ENCODE measurements at places on chromosomes 1 and 21. TPM values are rescaled to one million over a fixed set of nuclear protein-coding genes. Genes with fewer than 3 reads are reported as not detected.

DNA sequence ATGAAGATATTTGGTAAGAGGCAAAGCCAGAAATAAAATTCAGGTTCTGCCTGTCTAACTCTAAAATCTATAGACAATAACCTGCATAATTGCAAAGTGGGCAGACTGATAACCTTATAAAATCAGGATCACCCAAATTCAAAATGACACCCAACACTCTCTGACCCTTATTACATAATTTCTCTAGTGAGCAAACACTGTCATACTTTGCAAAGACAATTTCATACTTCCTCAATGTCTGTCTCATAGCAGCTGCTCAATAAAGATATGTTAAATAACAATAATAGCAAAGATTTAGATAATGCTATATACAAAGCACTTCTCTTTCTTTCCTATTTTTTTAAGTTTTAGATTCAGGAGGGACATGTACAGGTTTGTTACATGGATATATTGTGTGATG lies 118.5 kb downstream of the UCHL5 start:
- DNase-seq: no peak

- no peak for DNase-seq
Observed at GRCh38 chr1:193703655-193704054, 517.2 kb upstream of the B3GALT2 start.

The MSH4 gene
- 0.66 TPM for total RNA-seq

GRCh38 chr1:79371802-79372201 lies 365.3 kb upstream of the ADGRL4 start:
- no peak for DNase-seq

The SMIM1 gene
- 2.6 TPM for total RNA-seq

GRCh38 chr1:161172776-161173376 lies 4.4 kb downstream of the B4GALT3 start:
- DNase-seq: no peak

The TAS1R1 gene
- 0.14 TPM for total RNA-seq

The CHRM3 gene
- total RNA-seq: 15.1 TPM

- no peak for DNase-seq
Observed at GRCh38 chr1:51653127-51653526, 36.2 kb downstream of the OSBPL9 start.

DNA sequence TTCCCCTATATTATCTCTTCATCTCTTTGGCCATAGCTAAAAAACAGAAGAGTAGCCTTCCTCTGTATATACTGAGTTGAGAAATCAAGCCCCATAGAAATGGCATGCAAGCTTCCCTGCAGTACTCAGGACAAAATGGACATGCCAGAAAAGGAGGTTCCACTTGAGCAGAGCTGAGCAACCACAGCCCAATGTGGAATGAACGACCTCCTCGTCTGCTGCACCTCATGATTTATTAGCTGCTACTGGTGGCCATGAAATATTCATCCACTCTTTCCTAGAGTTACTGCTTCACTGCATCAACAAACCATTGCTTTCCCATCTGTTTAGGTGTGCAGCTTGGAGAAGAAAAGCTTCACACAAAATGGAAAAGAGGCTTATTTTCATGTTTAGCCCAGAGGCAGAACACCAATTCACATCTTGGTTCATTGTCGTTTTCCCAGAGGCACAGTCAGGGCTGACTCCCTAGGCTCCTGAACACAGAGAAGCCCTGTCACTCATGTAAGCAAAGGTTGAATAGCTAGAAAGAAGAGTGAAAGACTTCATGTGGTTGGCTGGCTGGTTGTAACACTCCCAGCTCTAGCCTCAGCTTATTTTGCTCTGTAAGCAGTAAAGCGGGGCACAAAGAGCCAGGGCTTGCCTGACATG lies 148.0 kb downstream of the TSEN15 start:
- no peak for DNase-seq

- DNase-seq: no peak
Observed at GRCh38 chr1:113536182-113536780, 146.0 kb downstream of the MAGI3 start.

DNA sequence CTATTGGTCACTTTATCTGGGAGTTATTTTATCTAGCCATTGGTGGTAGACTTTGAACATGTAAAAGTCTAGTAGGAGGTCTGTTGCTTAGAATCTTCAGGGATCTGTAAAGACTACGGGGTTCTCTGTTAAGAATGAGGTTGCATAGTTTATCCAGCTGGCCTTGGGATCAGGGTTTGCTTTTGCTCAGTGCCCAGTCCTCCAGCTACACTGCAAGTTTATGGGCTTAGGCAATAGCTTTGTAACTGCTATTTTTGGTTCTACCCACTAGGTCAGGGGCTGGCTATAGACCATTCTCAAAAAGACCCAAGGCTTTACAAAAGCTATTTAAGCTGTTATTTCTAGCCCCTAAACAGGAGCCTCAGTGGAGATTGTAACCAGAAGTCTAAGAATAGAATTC lies 9.8 kb downstream of the SH3GLB1 start:
- DNase-seq: no peak

All from mucosa of descending colon (tissue), 3 donors.